CD4-positive, alpha-beta T cell treated with Interleukin-4 for 4 hours (primary cell): ENCODE measurements at places on chromosomes 5 and 9.

DNA sequence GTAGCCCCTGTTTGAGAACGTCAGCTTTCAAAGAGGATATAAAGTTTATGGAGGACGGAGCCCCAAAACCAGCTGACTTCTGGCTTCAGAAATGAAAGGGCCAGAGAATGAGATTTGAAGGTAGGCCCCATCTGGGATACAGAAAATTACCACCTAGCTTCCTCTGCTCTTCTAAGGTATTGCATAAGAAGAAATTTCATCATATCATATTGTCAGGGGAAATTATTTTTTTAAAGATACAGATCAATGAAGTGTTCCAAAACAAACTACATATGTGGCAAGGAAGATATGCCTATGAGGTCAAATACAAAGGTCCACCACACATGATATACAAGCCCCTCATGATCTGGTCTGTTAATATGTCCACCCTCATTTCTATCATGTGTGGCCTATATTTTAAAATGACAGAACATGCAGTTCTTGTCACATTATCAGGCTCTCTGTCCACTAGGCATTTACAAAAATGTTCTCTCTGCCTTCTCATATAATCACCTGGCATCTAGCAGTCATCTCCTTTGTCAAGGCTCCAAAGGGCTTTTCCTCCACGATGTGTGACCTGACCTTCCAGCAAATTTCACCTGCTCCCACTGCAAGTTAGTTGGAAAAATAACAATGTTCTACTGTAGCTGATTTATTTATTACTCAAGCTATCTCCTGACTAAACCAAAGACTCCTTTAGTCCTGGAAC, 83.1 kb downstream of the DPYSL3 start:
- no peak for DNase-seq

DNA sequence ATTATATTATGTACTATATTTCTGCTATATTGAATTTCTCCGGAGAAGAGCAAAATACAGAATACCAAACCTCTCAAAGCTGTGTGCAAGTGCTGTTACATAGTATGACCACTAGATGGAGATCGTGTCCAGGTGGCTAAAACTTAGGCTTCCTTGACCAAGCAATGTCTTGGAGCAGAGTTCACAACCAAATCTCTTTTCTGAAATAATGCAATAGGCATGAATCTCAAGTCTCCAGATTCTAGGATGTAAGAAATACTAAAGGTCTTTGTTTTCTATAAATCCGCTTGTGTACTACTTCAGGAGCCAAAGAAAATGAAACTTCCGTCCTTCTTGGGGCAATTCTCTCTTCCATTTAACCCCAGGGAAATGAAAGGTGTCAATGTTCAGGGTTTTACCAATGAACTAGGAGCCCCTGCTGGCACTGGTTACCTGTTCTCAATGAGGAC, 181.5 kb upstream of the RAI14 start:
- DNase-seq = peak; percentile 41

- no peak for DNase-seq
Observed at GRCh38 chr5:37823433-37824152, 16.2 kb downstream of the GDNF start.

- DNase-seq = no peak
Observed at GRCh38 chr5:103308774-103309173, 50.2 kb downstream of the MACIR start.

DNA sequence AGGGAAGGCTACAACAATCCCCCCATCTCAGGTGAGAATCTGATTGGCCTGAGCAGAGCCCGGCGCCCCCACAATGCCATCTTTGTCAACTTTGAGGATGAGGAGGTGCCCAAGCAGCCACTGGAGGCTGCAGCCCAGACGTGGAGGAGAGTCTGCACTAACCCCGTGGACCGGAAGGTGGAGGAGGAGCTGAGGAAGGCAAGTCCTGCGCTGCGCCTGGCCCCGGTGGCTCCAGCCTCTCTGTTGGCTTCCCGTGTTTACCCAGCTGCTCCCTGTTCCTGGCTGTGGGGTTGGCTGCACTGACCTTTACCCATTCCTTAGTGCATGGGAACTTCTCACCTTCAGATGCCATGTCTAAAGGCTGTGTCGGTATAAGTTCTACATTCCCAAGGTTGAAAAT, 11.0 kb upstream of the CEL start:
- DNase-seq = no peak

GRCh38 chr9:101495810-101496209, 37.8 kb upstream of the RNF20 start:
- no peak for DNase-seq

GRCh38 chr9:21580636-21581378, 98.7 kb upstream of the IFNE start:
- DNase-seq = no peak

- DNase-seq = no peak
Observed at GRCh38 chr9:114389612-114390368, 2.0 kb upstream of the AKNA start.

DNA sequence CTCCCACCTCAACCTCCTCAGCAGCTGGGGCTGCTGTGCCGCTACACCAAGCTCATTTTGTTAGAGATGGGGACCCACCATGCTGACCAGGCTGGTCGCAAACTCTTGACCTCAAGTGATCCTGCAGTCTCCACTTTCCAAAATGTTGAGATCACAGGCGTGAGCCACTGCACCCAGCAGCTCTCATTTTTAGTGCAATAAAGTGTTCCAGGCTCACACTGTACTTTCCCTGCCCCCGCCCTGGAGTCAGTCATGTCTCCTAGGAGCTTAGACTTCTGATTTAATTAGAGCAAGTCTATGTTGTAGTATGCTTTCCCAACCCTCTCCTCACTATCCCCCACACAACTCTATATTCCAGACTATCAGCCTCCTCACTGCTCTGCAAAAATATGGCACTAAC, 238.0 kb upstream of the ACTBL2 start:
- no peak for DNase-seq
